ENCODE measurements at places on chromosomes 12 and 14.
A peak's percentile ranks its signal among the peaks of the same experiment; 100 is the strongest.

DNA sequence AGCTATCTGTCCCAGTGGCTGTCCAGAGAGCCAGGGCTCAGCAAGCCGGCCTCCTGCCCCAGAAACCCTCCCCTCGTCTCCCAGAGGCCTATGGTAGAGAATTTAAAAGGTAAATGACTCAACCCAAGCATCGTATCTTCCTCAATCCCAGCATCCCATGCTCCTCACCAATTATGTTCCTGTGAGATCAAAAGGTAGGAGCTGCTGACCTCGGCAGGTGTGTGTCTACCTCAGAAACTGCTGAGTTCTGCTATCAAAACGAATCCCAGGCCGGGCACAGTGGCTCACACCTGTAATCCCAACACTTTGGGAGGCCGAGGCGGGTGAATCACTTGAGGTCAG is 49.3 kb downstream of the FOXN3 start:
- DNase-seq = no peak

DNA sequence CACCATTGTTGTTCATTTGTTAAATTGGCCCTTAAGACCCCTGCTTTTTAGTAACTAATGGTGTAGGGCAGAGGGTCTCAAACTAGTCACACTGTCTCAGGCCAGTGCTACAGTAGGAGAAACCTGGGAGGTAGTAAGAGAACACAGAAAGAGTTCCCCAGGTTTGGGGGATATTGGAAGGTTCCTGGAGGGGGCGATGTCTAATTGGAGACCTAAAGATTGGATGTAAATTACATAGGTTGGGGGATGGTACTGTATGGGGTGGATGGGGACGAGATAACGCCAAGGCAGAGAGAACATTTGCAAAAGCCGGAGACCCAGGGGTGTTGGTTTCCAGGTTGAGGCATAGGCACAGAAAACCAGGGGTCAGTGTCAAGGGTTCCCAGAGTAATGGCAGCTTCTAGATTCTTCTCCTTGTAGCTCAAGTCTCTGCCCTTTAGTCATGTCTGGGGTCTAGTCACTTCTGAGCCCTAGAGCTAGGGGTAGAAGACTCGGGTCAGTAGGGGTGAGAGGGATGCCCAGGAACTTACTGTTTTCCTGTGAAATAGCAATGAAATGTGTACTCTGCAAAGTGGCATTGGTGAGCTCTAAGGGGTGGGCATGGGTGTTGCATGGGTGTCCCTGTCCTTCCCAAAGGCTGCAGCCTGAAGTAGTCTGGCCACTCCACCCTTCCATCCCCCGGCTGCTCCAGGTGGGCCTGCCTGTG is 21.8 kb downstream of the PLEKHG3 start:
- no peak for DNase-seq

DNA sequence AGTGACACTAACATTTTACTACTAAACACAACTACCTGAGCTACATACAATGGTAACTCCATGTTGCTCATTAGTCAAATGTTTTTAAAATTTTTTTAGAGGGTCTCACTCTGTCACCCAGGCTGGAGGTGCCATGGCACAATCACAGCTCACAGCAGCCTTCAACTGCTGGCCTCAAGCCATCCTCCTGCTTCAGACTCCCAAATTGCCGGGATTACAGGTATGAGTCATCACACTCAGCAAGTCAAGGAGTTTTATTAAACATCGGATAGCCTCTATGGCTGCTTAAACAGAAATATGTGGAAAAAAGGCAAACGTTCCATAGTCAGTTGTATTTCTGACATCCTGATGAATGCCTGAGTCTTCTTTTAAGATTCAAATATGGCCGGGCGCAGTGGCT is 11.1 kb upstream of the NPFF start:
- no peak for DNase-seq

DNA sequence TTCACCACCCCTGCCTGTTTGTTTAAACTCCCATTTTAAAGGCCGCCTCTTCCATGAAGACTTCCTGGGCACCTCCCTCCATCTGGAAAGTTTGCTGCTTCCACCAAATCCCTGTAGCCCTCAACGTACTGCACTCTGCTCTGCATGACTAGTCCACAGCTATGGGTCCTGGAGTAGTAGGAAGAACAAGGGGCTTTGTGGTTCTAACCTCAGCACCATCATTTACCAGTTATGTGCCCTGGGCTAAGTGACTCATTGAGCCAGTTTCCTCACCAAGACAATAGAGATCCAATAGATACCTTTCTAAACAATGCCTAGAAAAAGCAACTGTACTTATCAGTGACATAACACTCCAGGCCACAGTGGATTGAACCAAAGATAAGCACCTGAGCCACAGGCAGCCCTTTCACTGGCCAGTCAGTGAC is 8.5 kb upstream of the LTBP2 start:
- no peak for DNase-seq

DNA sequence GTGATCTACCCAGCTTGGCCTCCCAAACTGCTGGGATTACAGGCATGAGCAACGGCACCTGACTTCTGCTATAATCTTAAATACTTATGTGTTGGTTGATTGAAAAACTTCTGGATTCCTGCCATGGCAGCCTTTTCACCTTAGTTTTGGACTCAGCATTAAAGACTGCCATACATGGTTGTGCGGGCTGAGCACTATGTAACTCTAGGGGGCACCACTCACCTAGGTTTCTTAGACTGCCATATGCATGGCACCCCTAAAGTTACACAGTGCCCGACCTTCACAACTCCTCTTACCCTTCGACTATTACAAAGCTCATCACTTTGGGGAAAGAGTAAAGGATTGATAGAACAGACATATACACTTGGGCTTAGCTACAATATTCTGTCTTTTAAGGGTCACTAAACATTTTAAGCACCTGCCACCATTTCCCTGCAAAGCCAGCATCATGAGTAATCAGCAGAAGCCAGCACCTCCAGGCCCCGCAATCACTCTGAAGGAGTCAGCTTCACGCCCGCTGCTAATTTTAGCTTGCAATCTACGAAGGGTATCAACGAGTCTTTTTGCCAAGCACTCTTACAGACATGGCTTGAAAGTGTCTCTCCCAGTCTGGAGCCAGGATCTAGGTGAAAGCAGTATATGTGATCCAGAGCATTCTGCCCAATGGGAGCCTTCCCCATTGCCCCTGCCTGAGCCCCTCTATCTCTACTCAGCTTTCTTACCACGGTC is 59.8 kb downstream of the SUDS3 start:
- peak; percentile 39 for DNase-seq

DNA sequence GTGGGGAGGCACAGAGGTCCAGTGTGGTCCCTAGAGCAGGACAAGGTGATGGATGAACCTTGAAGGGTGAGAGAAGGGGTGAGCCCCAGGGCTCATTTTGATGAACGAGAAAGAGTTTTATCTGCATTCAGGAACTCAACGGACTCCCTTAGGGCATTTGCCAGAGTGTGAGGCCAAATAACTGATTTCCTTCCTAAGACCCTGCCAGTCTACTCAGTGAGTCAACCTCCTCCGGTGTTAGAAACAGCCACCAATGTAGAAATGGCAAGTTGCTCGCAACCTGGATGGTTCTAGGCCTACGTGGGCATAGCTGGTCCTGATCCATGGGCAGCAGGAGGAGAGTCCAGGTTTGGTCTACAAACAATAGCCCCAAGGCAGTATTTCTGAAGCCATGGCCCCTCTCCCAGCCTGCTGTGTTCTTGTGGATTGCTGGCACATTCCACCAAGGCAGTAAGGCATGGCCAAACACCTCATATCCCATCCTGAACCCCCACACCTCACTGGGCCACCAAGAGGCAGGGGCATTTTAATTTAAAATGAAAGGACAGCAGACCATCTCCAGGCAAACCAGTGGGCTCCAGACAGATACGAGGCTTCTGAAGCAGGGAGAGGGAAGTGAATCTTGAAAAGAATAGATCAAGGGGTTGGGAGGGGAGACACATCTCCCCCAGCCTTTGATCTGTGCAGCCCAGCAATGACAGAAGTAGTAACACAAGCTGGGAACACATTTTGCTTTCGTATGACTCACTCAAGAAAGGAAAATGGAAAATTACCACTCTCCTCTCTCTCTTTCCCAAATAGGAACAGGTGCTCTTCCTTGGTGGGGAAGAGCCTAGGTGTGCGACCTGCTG is 25.4 kb upstream of the TESC start:
- no peak for DNase-seq

- no peak for DNase-seq
Measured at GRCh38 chr14:63996625-63997220, 143.9 kb downstream of the SYNE2 start.

GRCh38 chr14:95519699-95520098 is 3.2 kb upstream of the SYNE3 start:
- peak; percentile 59 for DNase-seq

- DNase-seq = no peak
Measured at GRCh38 chr14:102872020-102872419, 50.4 kb upstream of the AMN start.

DNA sequence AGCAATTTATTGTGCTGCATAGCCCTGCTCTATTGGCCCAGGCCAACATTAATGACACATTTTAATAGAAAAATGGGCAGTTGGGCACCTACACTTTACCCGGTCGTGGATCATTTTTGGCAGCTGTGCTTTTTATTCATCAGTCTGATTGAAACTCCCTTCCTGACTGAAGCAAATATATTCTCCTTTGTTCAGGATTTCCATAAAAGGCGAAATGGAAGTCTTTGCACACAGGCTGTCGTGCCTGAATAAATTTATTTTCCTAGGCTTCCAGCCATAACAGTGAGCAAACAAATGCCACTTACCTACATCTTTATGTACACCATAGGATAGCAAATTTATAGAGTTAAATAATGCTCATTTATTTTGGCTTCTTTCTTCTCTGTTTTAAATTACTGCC is 480.7 kb upstream of the DCN start:
- DNase-seq = no peak

DNA sequence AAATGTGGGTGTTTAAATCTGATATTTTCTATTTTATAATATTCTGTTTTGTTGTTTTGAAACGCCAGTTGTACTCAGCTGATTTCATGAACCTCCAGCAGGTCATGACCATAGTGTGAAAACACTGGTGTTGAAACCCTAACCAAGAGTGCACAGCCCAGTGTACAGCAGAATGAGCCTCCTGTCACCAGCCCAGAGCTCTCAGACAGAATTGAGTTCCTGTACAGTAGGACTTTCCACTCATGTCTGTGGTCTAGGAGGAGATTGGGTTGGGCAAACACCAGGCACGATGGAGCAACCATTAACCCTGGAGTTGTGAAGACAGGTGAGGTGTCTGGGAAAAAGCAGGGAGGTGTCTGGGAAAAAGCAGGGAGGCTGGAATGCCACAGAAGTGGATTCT is 908.8 kb downstream of the VRK1 start:
- no peak for DNase-seq

DNA sequence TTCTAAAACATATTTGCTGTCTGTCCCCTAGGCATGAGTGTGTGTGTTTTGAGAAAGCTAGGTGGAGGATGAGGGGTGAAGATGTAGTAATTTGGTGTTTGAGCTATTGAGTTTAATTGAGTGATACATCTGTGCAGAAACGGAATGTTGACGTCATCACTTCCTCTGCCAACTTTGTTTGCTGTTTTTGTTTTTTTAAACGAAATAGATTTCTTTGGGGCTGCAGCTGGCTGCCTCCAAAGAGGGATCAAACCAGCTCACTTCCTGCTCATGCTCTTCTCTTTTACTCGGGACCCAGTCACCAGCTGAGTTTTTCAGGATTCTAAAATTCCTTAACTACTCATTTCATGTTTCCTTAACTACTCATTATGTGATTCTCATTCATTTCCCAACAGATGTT is 19.5 kb upstream of the CRACR2A start:
- DNase-seq = peak; percentile 47

- DNase-seq = no peak
Measured at GRCh38 chr14:67503331-67503730, 14.8 kb upstream of the TMEM229B start.

DNA sequence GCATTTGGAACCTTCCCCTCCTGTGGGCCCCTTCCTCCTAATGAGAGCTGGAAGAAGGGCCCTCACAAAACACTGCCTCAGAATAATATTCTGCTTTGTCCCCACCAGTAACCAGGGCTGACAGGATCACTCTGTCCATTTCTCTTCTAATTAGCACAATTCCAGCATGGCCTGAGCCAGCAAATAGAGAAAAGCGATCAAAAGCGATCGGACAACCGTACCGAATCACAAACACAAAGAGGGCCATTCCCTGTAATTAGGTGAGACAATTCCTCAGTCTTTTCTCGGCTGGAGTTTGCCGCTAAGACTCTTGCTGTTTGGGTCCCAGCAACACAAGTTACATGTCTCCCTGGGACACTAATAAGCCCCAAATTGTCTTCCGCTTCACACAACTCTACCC is 35.6 kb upstream of the VSX2 start:
- DNase-seq = no peak

GRCh38 chr14:71856199-71856919 is 75.9 kb upstream of the RGS6 start:
- DNase-seq = no peak

DNA sequence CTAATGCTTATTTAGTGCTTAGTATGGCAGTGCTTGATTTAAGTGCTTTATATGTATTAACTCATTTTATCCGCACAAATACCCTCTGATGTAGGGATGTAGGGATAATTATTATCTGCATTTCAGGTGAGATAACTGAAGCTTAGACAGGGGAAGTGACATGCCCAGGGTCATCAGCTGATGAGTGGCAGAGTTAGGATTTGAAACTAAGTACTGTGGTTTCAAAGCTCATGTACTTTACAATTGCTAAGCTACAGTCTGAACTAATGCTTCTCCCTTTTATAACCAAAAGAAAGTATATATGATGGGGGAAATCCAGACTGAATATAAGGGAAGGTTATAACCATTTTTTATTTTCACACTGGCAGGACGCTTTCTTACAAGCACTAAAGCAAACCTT is 229.6 kb upstream of the NAV3 start:
- DNase-seq = no peak

DNA sequence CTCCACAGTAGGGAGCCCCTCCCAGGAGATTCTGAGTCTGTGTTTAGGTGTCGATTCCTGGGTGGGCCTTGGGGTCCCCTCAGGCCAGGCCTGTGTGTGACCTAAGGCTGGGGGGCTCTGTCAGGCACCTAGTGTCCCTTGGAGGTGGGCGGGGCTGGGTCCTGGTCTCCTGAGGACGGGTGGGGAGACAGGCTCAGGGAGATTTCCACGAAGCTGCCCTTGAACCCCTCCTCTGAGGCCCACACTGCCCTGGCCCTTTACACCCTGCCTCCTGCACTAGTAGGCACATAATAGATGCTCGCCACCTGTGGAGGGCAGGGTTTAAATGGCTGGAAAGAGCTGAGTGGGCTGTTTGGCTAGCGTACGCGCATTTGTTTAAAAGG is 32.9 kb downstream of the MEG3 start:
- no peak for DNase-seq

GRCh38 chr12:10159280-10159679 is 12.7 kb downstream of the OLR1 start:
- no peak for DNase-seq
